ENCODE measurements at places on chromosomes 2 and 18.

DNA sequence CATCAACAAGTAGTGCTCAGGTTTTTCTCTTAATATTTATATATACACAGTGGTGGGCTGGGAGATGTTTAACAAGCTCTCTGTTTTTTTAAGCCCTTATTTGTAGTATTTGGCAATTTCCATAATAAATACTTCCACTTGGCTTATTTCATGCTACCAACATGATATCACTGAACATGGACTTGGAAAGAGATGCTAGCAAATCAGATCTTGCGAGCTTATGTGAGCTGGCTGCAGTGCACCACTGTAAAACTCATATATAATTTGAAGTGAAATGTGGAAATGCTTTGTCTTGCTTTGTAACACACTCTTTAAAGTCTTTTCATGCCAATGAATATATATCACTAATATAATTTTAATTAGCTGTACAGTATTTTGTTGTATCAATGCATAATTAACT is 155.7 kb downstream of the ALK start:
- peak; percentile 13 for DNase-seq

DNA sequence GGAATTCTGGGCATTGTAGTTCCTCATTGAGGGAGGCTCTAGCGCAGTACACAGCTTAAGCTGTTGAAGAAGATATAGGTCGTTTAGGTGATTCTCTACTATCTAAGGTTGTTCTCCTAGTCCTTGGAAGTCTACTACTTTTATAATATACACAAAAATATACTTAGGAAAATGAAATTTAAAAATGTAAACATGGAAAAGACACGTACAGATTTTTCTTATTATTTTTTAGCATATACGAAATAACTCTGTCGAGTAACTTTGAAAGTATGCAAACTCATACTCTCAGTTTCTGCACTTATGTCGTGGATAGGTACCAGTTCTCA is 272 bp upstream of the FASTKD1 start:
- DNase-seq, result no peak

GRCh38 chr2:84980263-84980983 is 9.5 kb downstream of the KCMF1 start:
- DNase-seq, result no peak

GRCh38 chr2:85310330-85310729 is 17.5 kb downstream of the TGOLN2 start:
- DNase-seq, result no peak

DNA sequence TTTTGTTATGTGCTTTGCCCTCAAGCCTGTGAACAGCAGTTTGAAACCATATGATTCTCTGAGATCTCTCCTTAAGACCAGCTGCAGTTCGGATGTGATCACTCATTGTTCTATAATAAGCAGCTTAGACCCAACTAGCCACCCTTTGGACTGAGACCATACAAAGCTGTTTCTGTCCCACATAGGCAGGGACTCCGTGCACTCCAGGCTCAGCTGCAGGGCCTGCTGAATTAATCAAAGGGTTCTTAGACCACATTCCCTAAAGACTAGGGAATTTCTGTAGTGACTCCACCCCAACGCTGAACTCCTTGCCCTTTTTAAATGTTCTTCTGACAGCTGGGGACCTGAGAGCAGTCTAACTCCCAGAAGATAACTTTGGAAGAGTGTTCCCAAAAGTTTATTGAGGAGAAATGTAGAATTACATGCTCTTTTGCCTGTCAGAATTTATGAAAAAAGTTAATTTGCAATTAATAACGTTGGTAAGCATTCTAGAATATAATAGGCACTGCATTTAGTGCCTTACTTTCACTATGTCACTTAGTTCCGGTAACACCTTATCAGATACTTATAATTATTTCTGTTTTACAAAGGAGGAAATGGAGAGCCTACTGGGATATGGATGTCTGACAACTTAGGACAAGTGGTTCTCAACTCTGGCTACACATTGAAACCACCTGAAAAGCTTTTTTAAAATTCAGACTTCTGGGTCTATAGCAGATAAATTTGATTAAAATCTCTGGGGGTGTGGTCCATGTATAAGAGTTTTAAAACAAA is 42.3 kb downstream of the GULP1 start:
- peak; percentile 47 for DNase-seq

GRCh38 chr2:39834426-39834825 is 55.4 kb upstream of the THUMPD2 start:
- DNase-seq, result no peak

GRCh38 chr18:29087616-29088246 is 910.8 kb upstream of the CDH2 start:
- DNase-seq, result no peak

GRCh38 chr2:133886735-133887675 is 318.7 kb upstream of the NCKAP5 start:
- DNase-seq, result peak; percentile 93

DNA sequence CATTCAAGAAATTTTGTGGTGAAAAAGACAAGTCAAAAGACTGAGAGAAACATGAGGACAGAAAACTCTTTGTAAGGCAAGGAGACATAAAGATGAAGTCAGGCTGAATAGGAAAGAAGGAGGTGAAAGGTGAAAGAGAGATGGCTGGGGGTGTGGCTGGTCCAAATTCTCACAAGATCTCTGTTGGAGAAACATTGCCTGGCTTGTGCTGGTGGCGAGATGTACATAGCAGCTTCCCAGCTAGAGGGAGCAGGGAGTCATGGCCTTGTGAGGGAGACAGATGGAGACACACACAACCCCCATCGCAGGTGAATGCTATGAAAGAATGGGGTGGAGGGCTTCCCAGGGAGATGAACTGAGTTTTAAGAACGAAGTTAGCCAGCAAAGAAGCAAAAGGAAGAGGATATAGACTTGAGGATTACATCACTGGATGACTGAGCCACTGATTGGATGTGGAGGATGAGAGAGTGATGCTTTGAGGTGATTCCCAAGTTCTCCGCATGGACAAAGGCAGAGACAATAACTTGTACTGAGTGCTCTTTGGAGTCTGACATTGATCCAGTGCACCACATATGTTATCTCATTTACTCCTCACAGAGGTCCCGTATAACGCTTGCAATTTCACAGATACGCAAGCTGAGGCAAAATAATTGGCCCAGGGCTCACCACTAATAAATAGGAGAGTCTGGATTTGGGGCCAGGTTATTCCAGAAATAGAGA is 3.7 kb upstream of the EMX1 start:
- no peak for DNase-seq

DNA sequence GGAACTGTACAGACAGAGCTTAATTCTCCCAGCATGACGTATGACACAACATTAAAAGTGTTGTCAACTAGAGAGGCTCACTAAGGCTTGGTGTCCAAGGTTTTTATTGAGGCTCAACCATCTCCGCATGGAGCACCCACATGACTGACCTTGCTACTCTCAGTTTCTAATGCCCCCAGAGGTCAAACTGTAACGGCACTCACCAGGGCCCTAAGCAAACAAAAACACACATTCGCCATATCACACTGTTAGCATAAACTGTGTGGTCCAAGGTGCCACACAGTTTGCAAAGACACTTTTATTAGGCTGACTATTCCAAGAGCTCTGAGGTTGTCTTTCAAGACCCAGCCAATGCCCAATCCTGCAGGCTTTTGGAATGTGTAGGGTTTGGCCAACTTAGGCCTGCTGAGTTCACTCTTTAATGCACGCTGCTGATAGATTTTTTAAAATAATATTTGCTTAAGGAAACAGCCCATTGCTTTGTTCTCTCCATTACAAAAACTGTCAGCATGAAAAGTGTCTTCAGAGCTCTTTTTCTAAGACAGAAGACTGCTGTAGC is 114.9 kb downstream of the DSC3 start:
- DNase-seq, result no peak

- no peak for DNase-seq
These were observed 90.6 kb upstream of the ARL4C start for GRCh38 chr2:234587341-234588053.

GRCh38 chr2:240918258-240919091 is 12.3 kb downstream of the CROCC2 start:
- DNase-seq, result no peak

- peak; percentile 62 for DNase-seq
These were observed 24.8 kb downstream of the LYPD1 start for GRCh38 chr2:132645176-132645575.

- DNase-seq, result no peak
These were observed 173.3 kb downstream of the TMEM247 start for GRCh38 chr2:46652514-46653170.

- no peak for DNase-seq
These were observed 1.5 kb upstream of the SLC35G4 start for GRCh38 chr18:11607906-11608305.

GRCh38 chr2:120526997-120527945 is 181.3 kb downstream of the INHBB start:
- no peak for DNase-seq

- DNase-seq, result no peak
These were observed 16.7 kb upstream of the PLEKHM3 start for GRCh38 chr2:208042041-208042440.

DNA sequence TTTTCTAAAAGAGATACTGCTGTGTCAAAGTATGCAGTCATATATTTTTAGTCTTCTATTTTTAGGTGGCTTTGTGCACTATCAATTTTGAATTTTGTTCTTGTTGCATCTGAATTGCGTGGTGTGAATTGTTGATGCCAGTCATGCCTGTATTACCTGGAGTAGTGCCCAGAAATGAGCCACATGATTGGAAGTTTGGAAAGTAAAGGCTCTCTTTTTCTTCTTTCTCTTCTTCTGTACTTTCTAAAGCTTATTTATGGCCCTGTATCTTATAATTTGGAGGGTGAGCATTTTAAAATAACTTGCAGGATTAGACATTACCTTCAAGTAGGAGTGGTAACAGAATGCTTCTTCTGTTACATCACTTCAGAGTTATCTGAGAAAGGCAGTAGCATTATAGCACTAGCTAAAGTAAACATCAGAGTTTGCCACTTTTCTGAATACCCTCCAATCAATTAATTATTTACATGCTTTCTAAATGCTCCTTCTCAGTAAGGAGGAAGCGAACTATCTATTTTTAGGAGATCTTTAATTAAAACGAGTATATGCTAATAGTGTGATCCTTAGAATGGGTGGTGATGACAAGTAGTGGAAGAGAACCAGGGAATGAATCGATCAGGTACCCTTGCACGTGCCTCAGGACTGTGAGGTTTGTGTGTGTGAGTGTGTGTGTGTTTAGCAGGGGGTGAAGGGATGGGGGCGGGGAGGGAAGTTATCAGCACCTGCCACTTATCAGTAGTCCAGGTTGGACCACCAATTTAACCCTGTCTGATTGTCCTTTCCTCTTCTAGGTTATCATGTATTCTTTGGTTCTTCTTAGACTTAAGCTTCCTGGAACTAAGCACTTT is 112.5 kb downstream of the MAP3K20 start:
- DNase-seq, result peak; percentile 60

DNA sequence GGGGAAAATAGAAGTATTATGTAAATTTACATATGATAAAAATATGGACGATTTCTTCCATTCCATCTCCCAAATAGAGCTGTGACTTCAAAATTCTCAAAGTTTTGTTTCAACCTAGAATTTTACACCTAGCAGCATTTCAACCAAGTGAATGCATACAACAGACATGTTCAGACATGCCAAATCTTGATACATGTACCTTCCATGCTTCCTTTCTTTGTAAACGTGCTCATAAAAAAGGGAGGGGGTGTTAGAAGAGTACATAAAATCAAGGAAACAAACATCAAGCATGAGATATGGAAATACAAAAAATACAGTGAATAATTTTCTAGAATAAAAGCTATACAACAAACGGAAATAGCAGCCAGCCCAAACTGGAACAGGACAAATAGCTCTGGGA is 974.2 kb downstream of the ERBB4 start:
- DNase-seq, result no peak

DNA sequence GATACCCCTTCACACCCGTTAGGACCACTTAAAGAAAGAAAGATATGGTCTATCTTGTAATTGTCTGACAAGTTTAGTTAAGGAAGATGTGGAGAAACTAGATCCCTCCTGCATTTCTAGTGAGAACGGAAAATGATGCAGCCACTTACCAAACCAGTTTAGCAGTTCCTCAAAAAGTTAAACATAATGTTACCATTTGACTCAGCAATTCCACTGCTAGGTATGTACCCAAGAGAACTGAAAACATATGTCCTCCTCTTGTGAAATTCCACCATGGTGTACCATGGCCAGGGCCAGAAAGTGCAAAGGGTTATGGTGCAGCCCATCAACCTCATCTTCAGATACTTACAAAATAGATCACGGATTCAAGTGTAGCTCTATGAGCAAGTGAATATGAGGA is 79.0 kb upstream of the ID2 start:
- DNase-seq, result no peak

DNA sequence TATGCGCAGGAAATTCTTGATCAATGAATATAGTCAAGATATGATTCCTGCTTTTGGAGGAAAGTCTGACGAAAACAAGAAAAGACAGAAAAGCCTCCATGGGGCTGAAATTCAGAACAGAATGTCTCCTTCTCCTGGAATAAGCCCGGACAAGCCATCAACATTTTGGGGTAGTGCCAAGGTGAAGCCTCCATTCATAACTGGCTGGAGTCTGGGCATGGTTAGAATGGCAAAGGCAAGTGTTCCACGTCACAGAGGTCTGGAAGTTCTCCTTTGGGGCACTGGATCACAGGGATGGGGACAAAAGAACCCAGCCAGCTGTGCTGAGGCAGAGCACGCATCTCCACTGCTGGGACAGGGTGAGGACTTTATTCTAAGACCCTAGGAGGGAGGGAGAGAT is 505.7 kb downstream of the CMPK2 start:
- DNase-seq, result no peak

GRCh38 chr2:96501886-96502810 is 3.0 kb downstream of the NEURL3 start:
- no peak for DNase-seq

DNA sequence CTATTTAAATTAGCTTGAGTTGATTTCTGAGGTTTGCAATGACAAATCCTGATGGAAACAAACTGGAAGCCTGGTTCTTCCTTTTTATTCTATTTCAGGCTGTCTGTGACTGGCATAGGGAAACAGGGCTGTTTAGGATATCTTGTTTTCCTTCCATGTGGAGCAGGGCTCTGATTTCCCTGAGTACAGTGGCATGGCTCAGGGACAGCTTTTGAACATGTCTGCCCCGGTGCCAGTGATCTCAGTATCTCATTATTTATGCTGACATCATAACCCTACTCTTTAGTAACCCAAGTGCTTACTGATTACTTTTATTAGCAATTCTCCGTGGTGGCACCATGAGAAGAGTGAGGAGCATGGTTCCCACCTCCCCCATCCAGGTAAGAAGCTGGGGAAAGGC is 720.3 kb downstream of the GALR1 start:
- DNase-seq, result peak; percentile 17

DNA sequence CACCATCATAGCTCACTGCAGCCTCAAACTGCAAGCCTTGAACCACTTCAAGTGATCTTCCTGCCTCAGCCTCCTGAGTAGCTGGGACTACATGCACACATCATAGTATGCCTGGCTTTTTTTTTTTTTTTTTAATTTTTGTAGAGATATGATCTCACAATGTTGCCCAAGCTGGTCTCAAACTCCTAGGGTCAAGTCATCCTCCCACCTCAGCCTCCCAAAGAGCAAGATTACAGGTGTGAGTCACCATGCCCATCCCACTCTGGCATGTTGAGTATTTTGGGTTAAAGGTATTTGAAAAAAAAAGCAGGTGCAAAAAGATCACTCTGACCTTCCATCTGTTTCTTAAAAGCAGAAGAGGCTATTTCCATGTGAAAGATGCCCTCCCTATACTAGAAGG is 86.4 kb upstream of the FZD7 start:
- no peak for DNase-seq

GRCh38 chr2:31216734-31217133 is 581 bp downstream of the CAPN14 start:
- no peak for DNase-seq
